ENCODE measurements at places on chromosomes 1 and 21. TPM values are rescaled to one million over a fixed set of nuclear protein-coding genes. Genes with fewer than 3 reads are reported as not detected.
A peak's percentile ranks its signal among the peaks of the same experiment; 100 is the strongest.

Gene TRIM67
- not detected for total RNA-seq

- H3K4me1 ChIP-seq: no peaks in the 10 kb centered on the region
- H3K36me3 ChIP-seq: no peaks in the 10 kb centered on the region
- H3K27ac ChIP-seq: no peak within 1 kb of the TSS
- DNase-seq: no peak
- H3K4me3 ChIP-seq: no peak within 1 kb of the TSS
These were observed at the start of gene LCE1D for GRCh38 chr1:152796421-152796820. Gene LCE1D (plus strand): TSS chr1:152796721. CDS start chr1:152797795, 1,074 bp downstream.

- H3K36me3 ChIP-seq: no peaks in the 10 kb centered on the region
- DNase-seq: no peak
- no peak overlapping the region for H3K4me3 ChIP-seq
- no peak overlapping the region for H3K27ac ChIP-seq
- no peaks in the 10 kb centered on the region for H3K27me3 ChIP-seq
These were observed 30.5 kb downstream of the SIM2 start for GRCh38 chr21:36729310-36729970.

DNA sequence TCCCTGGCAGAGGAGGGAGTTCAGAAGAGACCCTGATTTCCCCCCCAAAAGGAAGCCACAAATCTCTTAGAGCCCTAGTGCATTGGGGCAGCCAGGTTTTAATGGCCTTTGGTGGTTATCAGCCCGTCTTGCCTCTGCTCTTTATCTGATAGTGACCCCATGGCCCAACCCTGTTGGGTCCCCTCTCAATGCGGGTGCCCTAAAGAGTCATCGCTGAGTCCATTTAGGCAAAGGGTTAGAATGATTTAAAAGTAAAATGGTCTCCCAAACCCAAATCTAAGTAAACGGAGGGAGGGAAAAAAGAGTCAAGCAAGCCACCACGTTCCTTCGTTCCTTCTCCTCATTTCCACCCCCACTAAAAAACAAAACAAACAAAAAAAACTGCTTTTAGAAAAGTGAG lies 164.0 kb downstream of the RUNX1 start:
- DNase-seq: no peak
- no peaks in the 10 kb centered on the region for H3K4me1 ChIP-seq
- H3K36me3 ChIP-seq: peaks cover 3% of the 10 kb centered on the region
- peak overlapping the region; percentile 56 for H3K4me3 ChIP-seq

Gene UBE2G2
- total RNA-seq: 47.5 TPM

GRCh38 chr1:66331658-66332547 lies 202.1 kb upstream of the SGIP1 start:
- no peaks in the 10 kb centered on the region for H3K27me3 ChIP-seq
- H3K27ac ChIP-seq: peak overlapping the region; percentile 88
- H3K36me3 ChIP-seq: no peaks in the 10 kb centered on the region
- H3K4me3 ChIP-seq: peak overlapping the region; percentile 60

Gene KCNE1
- 3.8 TPM for total RNA-seq

DNA sequence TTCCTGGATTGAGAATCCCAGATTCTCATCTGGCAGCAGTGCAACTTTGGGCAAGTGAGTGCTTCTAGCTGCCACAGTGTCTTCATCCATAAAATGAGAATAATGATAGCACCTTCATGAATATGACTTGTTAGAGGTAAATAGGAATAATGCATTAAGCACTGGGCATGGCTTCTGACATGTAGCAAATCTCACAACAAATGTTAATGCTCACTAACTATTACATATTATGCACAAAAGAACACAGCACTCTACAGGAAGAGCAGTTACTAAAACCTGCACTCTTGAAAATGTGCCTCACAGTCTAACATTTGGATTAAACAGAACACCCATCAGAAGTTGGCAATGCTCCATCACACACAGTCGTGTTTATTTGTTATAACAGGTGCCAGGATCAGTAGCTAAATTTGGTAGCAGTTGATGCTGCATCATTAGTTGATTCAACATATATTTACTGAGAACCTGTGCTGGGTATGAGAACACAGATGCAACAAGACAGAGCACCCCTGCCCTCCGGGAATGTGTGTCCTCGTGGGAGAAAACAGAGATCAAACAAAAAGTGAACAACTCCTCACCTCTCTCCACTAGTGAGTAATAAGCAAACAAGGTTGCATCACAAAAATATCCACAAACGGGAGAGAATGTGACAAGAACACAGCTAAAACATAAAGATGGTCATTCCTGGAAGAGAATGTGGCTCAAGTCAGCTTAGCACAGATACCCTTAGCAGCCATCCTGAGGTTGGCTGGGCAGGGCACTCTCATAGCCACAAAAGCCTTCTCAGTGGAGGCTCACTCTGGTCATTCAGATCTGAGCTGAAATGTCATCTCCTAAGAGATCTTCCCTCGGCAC lies 26.2 kb upstream of the LBR start:
- no peaks in the 10 kb centered on the region for H3K27me3 ChIP-seq
- H3K27ac ChIP-seq: no peak overlapping the region
- no peaks in the 10 kb centered on the region for H3K4me1 ChIP-seq
- H3K36me3 ChIP-seq: no peaks in the 10 kb centered on the region
- DNase-seq: no peak

Gene LEFTY1
- total RNA-seq: not detected

DNA sequence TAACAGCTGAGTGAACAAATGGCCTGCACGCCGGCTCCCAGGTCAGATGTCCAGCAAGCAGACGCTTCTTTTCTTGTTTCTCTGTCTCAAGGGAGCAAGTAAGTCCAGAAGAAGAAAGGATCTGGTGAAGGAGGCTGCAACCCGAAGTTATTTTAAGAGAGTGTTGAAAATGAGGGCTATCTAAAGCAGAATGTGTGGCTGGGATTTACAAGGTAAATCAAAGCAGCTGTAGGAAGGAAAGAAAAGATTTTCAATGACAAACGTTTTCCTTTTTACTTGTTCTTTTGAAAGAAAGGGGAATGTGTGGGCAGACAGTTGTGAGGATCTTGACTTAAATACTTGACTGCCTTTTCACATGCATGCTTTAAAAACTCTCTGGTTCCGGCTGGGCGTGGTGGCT lies 311.5 kb downstream of the KIF26B start:
- no peaks in the 10 kb centered on the region for H3K4me1 ChIP-seq
- no peak overlapping the region for H3K4me3 ChIP-seq
- no peaks in the 10 kb centered on the region for H3K27me3 ChIP-seq

Gene KAZN
- total RNA-seq: 6.8 TPM

DNA sequence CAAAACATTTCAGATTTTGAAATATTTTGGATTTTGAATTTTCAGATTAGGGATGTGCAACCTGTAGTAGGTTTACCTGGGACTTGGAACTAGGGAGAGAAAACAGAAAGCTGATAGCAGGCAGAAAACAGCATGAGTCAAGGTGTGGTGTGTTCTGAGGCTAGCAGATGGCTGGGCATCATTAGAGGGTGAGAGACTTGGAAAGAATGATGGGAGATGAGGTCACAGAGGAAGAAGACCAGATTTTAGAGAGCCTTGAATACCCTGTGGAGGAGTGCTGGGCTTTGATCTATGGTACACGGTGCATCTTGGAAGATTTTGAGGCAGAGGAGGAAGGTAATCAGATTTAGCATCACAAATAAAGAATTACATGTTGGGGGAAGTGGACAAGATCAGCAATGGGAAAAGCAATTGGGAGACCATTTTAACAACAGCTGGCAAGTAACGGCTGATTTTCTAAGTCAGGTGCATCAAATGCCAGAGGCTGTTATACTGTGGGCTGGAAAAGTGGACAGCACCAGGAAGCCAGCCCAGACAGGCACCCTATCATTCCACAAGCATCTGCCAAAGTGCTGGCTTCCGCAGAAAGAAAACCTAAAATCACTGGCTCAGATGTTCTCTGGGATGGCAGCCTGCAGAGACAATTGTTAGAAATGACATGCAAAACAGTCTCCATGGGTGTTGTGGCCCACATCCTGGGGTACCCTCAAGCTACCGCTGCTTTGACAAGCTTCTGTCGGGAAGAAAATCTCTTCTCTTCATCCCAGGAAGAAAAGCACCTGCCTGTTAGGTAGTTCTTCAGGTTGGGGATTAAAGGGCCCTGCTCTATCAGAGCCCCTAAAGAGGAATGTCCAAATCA lies 30.9 kb upstream of the CAMK1G start:
- no peaks in the 10 kb centered on the region for H3K27me3 ChIP-seq
- H3K36me3 ChIP-seq: no peaks in the 10 kb centered on the region
- H3K4me3 ChIP-seq: no peak overlapping the region
- no peaks in the 10 kb centered on the region for H3K4me1 ChIP-seq

- peak overlapping the region; percentile 29 for H3K27ac ChIP-seq
- DNase-seq: no peak
- no peaks in the 10 kb centered on the region for H3K27me3 ChIP-seq
- no peak overlapping the region for H3K4me3 ChIP-seq
- H3K4me1 ChIP-seq: no peaks in the 10 kb centered on the region
These were observed 66.1 kb upstream of the FAM3B start for GRCh38 chr21:41250519-41250918.

DNA sequence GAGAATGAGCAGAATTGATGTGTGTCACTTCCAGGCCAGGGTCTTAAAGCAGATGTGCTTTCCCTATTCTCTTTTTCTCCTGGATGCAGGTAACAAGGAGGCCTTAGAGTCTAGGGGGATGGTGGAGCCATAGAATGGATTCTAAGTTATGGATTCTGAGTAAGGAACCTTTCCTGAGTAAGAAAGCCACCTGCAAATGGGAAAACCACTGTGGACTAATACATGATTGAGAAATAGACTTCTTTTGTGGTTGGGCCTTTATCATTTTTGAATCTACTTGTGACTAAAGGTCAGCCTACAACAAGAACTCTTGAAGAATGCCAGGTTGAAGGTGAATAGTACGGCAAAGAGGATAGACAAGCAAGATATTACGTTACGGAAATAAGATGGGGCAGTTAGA lies 116.1 kb downstream of the CDC7 start:
- no peaks in the 10 kb centered on the region for H3K27me3 ChIP-seq
- DNase-seq: no peak
- H3K36me3 ChIP-seq: no peaks in the 10 kb centered on the region
- H3K27ac ChIP-seq: no peak overlapping the region
- no peaks in the 10 kb centered on the region for H3K4me1 ChIP-seq
- H3K4me3 ChIP-seq: no peak overlapping the region

GRCh38 chr21:29279558-29279957 lies 19.2 kb upstream of the BACH1 start:
- H3K27me3 ChIP-seq: no peaks in the 10 kb centered on the region
- H3K4me3 ChIP-seq: no peak overlapping the region
- H3K36me3 ChIP-seq: no peaks in the 10 kb centered on the region
- no peaks in the 10 kb centered on the region for H3K4me1 ChIP-seq
- no peak for DNase-seq

DNA sequence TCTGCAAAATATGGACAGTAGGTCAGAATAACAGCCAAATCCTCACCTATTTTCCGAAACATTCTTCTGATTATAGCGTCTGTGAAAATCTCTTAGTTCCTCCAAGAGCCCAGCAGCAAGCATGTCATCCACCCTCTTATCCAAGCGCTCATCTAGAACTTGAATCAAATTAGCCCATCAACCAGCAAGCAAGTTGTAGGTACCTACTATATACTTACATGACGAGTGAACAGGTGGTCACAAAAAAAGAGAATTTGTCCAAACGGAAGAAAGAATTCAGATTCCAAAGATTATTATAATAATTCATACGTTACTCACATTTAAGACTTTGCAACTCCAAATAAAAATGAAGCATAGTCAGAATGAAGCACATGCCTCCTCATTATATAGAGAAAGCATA lies 35.4 kb downstream of the TRIT1 start:
- H3K27ac ChIP-seq: no peak overlapping the region
- no peak overlapping the region for H3K4me3 ChIP-seq
- H3K36me3 ChIP-seq: peaks cover 63% of the 10 kb centered on the region
- H3K4me1 ChIP-seq: peaks cover 16% of the 10 kb centered on the region
- no peaks in the 10 kb centered on the region for H3K27me3 ChIP-seq
- DNase-seq: no peak

Gene SLC25A34
- 4.2 TPM for total RNA-seq

DNA sequence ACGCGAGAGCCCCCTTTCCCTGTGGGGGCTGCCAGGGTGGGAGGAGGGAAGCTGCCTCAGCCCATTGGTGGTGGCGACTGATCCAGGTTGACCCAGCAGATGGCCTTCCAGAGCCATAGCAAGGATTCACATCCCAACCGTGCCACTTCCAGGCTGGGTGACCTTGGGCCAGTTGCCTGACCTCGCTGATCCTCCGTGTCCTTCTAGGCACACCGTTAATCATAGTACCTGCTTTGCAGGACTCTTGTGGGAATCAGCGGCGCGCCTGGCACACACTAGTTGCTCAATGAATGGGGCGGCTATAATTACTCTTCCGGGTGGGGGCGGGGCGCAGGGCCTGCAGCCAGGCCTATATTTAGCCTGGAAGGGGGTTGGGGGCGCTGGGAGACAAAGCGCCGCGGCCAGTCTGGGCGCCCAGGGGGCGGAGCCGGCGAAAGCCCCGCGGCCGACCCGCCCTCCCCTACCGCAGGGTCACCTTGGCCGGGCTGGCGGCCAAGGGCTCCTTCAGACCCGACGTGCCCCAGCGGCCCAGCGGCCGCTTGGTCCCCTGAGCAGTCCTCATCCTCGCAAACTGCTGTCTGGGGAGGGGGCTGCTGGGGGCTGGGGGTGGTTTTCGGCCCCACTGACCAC lies 5.1 kb downstream of the HSPB7 start:
- H3K36me3 ChIP-seq: peaks cover 31% of the 10 kb centered on the region
- H3K4me3 ChIP-seq: no peak overlapping the region
- no peaks in the 10 kb centered on the region for H3K4me1 ChIP-seq

DNA sequence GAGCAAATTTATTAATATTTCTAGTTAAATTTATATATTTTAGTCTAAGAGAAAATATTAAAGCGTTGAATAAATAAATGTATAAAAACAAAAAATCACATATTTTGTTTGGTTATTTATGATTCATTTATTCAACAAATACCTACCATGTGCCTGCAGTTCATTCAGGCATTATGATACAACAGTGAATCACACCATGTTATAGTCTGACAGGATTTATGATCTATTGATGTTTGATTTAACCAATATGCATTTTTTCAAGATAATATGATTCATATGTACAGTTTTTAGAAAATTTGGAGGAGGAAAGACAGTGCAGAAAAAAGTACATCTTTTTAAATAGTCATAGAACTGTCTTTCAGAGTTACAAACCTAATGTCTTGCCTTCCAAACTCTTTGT lies 7.4 kb upstream of the TRIM58 start:
- no peak for DNase-seq
- H3K36me3 ChIP-seq: no peaks in the 10 kb centered on the region
- H3K4me1 ChIP-seq: no peaks in the 10 kb centered on the region
- no peaks in the 10 kb centered on the region for H3K27me3 ChIP-seq
- H3K4me3 ChIP-seq: no peak overlapping the region

GRCh38 chr1:102595106-102595505 lies 513.2 kb downstream of the COL11A1 start:
- no peak for DNase-seq
- no peaks in the 10 kb centered on the region for H3K36me3 ChIP-seq
- no peak overlapping the region for H3K4me3 ChIP-seq
- H3K27ac ChIP-seq: no peak overlapping the region
- no peaks in the 10 kb centered on the region for H3K27me3 ChIP-seq

DNA sequence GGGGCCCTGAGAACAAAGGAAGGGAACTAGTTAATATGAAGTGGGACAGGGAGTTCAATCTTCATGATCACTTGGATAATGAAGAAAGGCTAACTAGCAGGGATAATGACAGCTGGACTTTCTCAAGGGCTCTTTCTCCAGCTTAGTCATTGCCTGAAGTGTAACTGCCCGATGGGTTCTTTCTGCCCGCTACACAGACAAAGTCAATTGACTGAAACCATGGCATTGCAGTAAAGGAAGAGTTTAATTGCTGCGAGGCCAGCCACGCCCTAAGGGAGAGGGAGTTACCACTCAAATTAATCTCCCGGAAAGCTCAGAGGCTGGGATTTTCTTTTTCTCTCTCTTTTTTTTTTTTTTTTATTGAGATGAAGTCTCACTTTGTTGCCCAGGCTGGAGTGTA lies 16.6 kb upstream of the SLC2A5 start:
- H3K27me3 ChIP-seq: no peaks in the 10 kb centered on the region
- no peaks in the 10 kb centered on the region for H3K36me3 ChIP-seq
- H3K4me3 ChIP-seq: no peak overlapping the region
- no peaks in the 10 kb centered on the region for H3K4me1 ChIP-seq
